GM23248 (cell line): ENCODE measurements at places on chromosomes 3 and 15. TPM values are rescaled to one million over a fixed set of nuclear protein-coding genes. Genes with fewer than 3 reads are reported as not detected.

DNA sequence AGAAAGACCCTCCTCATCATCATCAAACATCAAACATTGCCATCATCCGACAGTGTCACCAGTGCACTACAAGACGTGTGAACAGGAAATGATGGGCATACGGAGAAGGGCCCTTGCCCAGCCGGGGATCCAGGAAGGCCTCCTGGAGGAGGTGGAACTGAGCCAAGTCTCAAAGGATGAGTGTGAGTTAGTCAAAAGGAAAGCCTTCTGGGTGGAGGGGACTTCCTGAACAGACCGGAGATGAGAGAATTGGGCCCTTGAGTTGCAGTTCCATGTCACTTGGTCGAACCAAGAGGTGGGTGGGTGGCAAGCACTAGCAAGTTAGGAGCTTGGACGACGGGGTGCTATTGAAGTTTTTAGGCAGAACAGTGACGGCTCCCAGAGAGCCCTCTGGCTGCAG lies 8.5 kb downstream of the SEMA4B start:
- no peaks in the 10 kb centered on the region for H3K36me3 ChIP-seq
- H3K4me1 ChIP-seq, result no peaks in the 10 kb centered on the region
- no peak overlapping the region for H3K27ac ChIP-seq
- no peak for DNase-seq
- no peaks in the 10 kb centered on the region for H3K27me3 ChIP-seq
- no peak overlapping the region for H3K4me3 ChIP-seq

GRCh38 chr15:69414701-69415167 lies 585 bp downstream of the KIF23 start:
- H3K27me3 ChIP-seq, result no peaks in the 10 kb centered on the region
- peaks cover 52% of the 10 kb centered on the region for H3K4me1 ChIP-seq
- peak overlapping the region; percentile 82 for H3K4me3 ChIP-seq
- peak overlapping the region; percentile 65 for H3K27ac ChIP-seq
- peak; percentile 95 for DNase-seq
- no peaks in the 10 kb centered on the region for H3K36me3 ChIP-seq

Gene ADAMTS7
- 2.4 and 4.8 TPM in 2 replicates for total RNA-seq

- no peak for DNase-seq
- H3K36me3 ChIP-seq, result no peaks in the 10 kb centered on the region
These were observed 543.3 kb upstream of the UBE2E2 start for GRCh38 chr3:22659651-22660475.

GRCh38 chr3:64627471-64628321 lies 60.1 kb downstream of the ADAMTS9 start:
- no peaks in the 10 kb centered on the region for H3K27me3 ChIP-seq
- H3K36me3 ChIP-seq, result no peaks in the 10 kb centered on the region
- H3K27ac ChIP-seq, result no peak overlapping the region
- no peak overlapping the region for H3K4me3 ChIP-seq
- no peaks in the 10 kb centered on the region for H3K4me1 ChIP-seq

DNA sequence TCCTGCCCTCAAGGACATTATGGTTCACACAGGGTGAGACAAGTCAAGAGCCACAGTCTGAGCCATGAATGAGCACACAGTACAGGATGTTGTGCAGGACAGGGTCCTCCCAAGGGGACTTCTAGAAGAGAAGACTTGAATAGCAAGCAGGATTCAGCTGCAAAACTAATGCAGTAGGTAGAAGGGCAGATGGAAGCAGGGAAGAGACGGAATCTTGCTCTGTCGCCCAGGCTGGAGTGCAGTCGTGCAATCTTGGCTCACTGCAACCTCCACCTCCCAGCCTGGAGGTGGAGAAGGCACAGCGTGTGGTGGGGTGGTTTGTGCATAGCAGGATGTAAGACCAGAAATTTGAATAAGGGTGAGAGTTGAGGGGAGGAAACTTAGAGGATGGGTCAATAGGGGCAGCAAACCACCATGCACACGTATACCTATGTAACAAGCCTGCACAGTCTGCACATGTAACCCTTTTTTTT lies 8.0 kb downstream of the BCL2L10 start:
- no peak overlapping the region for H3K4me3 ChIP-seq
- no peak for DNase-seq
- H3K36me3 ChIP-seq, result no peaks in the 10 kb centered on the region
- H3K27ac ChIP-seq, result no peak overlapping the region

GRCh38 chr3:60603860-60604259 lies 647.4 kb downstream of the FHIT start:
- DNase-seq, result no peak
- no peaks in the 10 kb centered on the region for H3K36me3 ChIP-seq
- H3K27ac ChIP-seq, result no peak overlapping the region
- H3K4me1 ChIP-seq, result 0 out of 2 replicates have a peak, but pooled peaks cover 8% of the 10 kb centered on the region
- no peaks in the 10 kb centered on the region for H3K27me3 ChIP-seq

DNA sequence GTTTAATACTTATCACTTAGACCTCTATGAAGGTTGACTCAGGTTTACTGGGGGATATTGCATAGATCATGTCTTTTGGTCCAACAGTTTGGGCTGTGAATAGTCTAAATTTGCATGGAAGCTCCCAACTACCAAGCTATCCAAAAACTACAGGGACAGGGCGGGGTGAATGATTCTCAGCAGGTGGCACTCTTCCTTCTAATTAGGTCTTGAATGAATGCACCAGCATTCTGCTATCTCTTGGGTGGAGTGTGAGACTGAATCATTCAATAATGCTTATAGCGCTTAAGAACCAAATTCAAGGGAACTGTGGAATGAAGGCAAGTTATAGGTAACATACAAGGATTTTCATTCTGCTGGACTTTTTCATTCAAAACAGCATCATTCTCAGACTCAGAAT lies 346.3 kb downstream of the TIGIT start:
- H3K27ac ChIP-seq, result no peak overlapping the region
- peaks cover under 1% of the 10 kb centered on the region; the same call in 1 of the 2 replicates for H3K4me1 ChIP-seq
- no peak for DNase-seq

DNA sequence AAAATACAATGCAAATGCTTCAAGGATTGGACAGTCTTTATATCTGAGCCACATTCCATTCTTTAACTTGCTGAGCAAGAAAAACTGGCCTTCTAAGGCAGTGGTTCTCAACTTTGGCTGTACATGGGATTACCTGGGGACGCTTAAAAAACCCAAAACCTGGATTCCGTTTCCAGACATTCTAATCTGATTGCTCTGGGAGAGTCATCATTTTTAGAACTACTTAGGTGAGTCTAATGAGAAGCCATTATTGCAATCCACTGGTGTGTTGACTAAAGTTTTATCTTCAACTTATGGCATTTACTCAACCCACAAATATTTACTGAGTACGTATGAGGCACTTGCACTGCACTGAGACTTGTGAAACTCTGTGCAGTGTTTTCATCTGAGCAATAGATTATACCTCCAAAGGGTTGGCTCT lies 195.7 kb upstream of the ATP11B start:
- H3K36me3 ChIP-seq, result no peaks in the 10 kb centered on the region
- H3K27ac ChIP-seq, result no peak overlapping the region
- H3K27me3 ChIP-seq, result no peaks in the 10 kb centered on the region
- H3K4me1 ChIP-seq, result no peaks in the 10 kb centered on the region
- H3K4me3 ChIP-seq, result no peak overlapping the region
- DNase-seq, result peak; percentile 3

GRCh38 chr3:33186524-33187367 lies 31.9 kb downstream of the SUSD5 start:
- no peaks in the 10 kb centered on the region; the same call in none of the 2 replicates for H3K27me3 ChIP-seq
- H3K4me3 ChIP-seq, result no peak overlapping the region
- H3K4me1 ChIP-seq, result no peaks in the 10 kb centered on the region
- no peak overlapping the region for H3K27ac ChIP-seq

GRCh38 chr3:162134571-162134970 lies 638.0 kb downstream of the OTOL1 start:
- H3K36me3 ChIP-seq, result no peaks in the 10 kb centered on the region
- DNase-seq, result no peak
- no peak overlapping the region for H3K4me3 ChIP-seq
- no peak overlapping the region for H3K27ac ChIP-seq
